GDM1 (cell line): ENCODE measurements at places on chromosomes 2 and 18.

- no peak for DNase-seq
These were observed 5.4 kb downstream of the CWC22 start for GRCh38 chr2:180001726-180002125.

- no peak for DNase-seq
These were observed 2168.6 kb upstream of the PIK3C3 start for GRCh38 chr18:39786477-39786876.

DNA sequence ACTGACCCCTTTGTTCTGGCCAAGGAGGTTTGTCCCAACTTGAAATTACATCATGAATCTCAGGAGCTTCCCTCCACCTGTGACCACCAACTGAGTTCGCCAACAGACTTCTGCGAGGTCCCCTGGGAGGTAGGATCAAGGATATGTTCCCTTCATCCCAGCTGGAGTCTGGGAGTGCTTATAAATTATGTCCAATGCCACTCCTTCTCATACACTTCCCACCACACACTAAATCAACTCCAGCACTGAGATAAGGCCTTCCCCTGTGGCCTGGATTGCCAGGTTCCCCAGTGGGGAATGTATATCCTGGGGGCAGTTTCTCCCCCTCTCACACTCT lies 99.2 kb downstream of the RND3 start:
- no peak for DNase-seq

DNA sequence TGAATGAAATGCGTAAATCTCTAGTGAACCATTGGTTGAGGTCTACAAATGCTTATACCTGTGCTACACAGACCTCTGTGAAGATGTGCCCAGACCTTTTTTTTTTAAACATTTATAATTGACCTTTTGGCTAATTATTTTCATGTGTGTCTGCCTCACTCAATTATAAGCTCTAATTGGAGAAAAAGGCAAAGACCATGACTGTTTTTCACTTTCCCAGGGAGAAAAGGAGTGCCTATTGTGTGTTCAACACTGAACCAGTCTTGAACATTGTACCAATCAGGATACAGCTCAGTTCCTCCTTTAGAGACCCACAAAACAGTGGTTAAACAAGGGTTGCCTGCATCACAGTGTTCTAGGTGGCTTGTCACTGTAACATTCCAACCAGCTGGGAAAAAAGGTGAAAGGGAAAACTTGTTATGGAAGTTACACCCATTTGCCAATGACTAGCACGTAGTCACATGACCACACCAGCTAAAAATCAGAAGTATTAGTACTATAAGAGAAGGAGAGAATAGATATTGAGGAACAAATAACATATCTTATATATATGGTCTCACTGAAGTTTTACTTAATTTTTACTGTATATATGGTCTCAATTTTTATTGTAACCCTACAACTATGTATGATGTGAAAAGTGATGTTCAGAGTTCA lies 13.4 kb downstream of the TANK start:
- DNase-seq: no peak

DNA sequence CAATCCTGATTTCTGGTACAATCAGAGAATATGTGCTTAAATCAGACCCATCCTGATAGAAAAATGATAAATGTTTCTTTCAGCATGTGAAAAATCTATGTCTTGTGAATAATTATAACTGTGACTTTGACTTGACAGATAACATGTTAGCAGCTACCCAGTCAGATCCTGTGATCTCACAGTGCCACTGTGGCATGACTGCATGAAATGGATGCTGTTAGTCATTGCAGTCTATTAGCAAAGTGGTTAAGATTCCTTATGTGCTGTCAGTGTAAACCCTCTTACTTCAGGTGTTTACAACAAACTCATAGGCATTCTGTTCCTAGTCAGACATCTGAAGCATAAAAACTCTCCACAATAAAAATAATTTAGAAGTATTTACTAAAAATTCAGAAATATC lies 244.6 kb upstream of the RND3 start:
- no peak for DNase-seq

DNA sequence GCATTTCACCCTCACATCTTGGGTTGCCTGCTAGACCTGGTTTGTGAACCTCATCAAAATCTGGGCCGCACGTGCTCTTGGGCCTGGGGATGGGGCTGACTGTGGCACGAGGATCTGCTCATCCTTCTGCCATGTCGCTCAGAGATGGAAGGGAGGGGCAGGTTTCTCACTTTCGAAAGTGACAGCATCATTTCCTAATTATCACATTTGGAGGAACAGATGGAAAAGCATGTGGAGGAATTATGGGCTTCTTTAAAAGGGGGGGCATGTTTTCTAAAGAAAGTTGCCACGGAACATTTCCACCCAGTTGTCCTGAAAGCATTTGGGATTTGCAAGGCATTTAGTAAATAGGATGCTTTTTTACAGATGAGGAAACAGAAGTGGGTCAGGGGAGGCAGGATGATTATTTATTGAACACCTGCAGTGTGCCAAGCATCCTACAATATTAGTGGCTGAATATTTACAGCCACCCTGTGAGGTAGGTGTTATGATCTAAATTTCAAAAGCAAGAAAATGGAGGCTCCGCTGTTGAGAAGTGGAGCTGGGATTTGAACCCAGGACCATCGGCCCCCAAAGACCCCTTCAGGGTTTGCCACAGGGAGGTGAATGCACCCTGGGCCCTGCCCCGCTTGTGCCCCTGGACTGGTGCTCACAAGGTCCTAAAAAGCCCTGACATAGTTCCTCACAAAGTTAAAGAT lies 104.2 kb upstream of the MYCN start:
- DNase-seq: no peak

DNA sequence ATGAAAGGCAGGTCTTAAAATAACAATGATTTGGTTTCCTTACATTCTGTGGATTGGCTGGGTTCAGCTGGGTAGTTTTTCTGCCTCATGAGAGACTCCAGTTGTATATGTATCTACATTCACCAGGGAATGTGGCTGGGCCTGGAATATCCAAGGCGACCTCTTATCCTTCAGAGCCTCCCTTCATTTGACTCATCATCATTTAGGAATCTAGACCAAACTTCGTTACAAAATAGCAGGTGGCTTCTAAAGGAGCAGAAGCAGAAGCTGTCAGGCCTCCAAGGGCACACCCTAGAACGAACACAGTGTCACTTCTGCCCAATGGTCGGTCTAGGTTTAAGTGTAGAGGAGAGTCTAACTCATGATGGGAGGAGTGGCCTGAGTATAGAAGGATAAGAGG lies 204.2 kb downstream of the EN1 start:
- DNase-seq: no peak

DNA sequence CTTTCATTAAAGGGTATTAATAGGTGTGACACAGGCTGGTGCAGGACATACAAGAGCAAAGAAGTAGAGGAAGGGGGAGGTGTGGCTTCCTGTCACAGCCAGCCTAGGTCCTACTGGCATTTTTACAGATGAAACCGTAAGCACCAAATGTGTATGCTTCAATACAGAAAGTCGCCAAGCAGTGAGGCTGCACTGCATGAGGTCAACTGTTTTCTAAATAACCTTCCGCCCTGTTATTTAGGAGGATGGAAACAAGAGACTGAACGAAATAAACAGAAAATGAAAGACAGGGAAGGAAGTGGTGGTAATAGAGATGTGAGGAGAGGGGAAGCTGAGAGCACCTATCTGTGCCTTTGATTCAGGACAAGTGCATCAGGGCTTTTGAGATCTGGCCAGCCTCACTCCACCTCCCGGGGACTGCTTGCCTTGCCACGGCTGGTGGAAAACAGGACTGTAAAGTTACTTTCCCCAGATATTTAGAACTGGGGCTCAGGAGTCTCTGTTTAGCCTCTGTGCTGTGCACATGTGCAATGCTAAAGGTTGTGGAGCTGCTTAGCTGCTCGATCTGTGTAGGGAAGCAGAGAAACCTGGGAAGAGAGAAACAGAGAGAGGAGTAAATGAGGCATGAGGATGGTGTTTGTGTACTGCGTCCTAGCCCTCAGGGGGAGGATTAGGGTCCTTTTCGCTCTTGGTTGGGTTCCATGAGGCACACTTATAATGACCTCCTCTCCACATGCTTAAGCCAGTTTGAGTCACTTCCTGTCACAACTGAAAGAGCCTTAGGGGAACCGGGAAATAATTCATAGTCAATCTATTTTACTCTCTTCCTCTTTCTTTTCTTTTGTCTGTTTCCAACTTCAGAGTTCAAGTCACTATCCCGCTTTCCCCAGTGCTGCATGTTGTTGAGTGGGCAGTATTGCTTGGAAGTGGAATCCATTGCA lies 62.3 kb upstream of the BOD1L2 start:
- peak; percentile 41 for DNase-seq

GRCh38 chr2:39573276-39573675 lies 92.4 kb upstream of the TMEM178A start:
- no peak for DNase-seq

- no peak for DNase-seq
These were observed 258.3 kb downstream of the CYRIA start for GRCh38 chr2:16407358-16407757.

DNA sequence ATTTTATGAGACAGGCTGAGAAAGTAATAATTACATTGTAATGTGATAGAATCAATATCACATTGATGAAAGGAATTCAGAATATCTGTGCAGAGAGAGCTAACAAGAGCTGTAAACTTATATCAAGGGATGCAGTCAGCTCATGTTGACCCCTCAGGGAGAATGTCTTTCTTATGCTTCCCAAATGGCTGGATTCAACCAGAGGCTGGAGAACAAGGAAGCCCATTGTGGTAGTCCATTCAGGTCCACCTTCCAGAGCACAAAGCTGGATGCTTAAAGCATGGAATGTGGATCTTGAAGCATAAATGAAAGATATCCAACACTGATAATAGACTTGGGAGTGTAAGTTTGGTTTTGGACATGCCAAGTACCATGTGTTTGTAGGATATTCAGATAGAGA lies 220.0 kb downstream of the FIGN start:
- DNase-seq: no peak
